ENCODE measurements at places on chromosomes 3 and 15.
A peak's percentile ranks its signal among the peaks of the same experiment; 100 is the strongest.

DNA sequence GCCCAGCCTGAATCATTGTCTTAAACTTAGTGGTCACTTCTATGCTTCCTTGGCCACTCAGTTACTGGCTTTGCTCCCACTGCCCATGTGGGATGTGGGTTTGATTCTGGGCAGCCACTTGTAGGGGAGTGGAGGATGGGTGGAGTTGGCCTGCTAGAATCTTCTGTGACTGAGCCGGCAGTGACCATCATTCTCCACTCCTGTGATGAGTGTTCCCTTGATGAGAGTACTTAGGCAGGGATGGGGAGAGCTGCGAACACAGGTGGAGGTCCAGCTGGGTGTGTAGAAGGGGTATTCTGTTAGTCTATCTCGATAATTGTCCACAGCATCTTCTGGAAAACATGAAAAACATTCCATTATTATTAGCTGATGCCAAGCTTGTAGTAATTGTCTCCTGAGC lies 8.0 kb downstream of the TM6SF1 start:
- no peak for DNase-seq

DNA sequence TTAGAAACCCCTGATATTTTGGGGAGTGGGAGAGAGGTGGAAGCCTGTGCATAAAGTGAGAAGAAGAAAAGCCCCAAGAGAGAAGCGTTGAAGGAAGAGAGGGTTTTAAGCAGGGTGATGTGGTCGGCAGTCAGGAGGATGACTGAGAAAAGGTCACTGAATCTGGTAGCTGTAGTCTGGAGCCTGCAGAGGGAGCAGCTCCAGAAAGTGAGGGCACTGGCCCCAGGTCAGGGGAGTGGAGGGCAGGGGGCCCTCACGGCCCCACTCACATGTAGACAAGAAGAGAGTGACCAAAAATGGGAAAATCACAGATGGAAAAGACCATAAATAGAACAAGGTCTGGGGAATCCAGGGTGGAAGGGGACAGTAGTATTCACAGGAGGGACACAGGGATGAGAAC lies 105.5 kb downstream of the RYK start:
- DNase-seq = no peak

- DNase-seq = no peak
Observed at GRCh38 chr15:100515758-100516157, 13.0 kb downstream of the CERS3 start.

- DNase-seq = no peak
Observed at GRCh38 chr3:171013822-171014748, 12.4 kb downstream of the SLC2A2 start.

DNA sequence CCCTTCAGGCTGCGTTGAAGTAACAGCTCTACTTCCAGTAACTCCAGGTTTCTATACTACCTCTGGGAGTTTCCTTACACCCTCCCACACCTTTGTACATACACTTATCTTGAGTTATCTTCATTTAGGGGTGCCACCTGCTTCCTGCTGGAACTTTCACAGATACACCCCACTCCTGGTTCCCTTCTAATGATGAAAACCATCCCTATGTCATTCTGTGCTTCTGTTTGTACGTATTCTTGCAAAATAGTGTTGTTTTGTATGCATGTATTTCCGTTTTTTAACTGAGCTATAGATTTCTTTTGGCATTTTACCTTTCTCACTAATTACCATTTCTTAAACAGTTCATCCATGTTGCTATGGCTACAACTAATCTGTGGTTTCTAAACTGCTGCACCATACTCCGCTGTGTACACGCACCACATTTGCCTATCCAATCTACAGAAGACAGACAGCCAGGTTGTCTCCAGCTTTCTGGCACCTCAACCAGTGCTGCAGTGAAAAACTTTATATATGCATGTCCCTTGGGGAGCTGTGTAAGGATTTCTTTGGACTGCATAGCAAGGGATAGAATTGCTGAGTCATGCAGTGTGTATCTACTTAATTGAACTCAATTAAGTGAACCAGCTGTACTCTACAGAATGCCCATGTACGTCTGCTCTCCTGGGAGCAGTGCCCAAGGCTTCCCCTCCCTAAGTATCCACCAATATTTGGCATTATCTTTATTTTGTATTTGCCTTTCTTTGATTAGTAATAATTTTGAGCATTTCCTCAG lies 61.4 kb upstream of the ST8SIA2 start:
- DNase-seq = no peak

DNA sequence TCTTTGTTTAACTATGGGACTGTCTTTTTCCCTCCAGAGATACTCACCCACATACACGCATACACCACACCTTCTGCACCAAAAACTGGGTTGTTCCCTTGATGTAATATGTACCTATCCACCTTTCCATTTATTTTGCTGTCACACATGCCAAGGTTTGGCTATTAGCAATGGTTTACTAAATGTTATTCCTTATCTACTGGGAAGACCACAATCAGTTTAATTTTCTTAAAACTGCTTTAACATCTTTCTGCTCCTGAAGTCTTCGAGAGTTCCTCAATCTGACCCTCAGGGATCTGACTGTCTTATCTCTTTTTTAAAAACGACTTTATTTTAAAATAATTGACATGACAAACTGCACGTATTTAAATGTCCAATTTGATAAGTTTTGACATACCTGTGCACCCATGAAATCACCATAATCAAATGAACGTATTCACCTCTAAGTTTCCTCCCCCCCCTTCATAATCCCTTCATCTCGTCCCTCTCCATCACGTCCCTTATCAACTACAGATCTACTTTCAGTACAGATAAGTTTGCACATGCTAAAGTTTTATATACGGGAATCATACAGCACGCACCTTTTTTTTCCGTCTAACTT lies 805 bp upstream of the TRPM7 start:
- no peak for DNase-seq

GRCh38 chr15:61243983-61244593 lies 15.0 kb upstream of the RORA start:
- no peak for DNase-seq

- DNase-seq = no peak
Observed at GRCh38 chr3:172629470-172629869, 81.4 kb downstream of the NCEH1 start.

DNA sequence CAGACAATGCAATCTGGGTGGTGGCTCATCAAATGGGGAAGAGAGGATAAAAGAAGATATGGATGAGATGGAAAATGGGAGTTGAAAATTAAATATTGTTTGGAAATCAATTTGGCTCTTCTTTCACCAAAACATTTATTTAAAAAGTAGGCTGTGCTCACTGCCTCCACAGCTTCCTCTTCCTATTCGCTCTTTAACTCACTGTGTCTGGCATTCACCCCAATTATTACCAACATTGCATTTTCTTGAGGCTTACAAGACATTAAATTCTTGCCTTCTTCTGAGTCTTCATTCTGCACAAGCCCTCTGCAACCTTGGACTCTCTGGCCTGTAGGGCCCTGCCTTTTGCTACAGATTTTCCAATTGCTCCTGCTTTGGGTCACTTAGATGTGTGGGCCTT lies 52.9 kb upstream of the TSPAN3 start:
- no peak for DNase-seq

- peak; percentile 51 for DNase-seq
Observed at GRCh38 chr3:173732237-173732636, 334.7 kb downstream of the NLGN1 start.

GRCh38 chr15:31397851-31398661 lies 71.4 kb downstream of the KLF13 start:
- no peak for DNase-seq

DNA sequence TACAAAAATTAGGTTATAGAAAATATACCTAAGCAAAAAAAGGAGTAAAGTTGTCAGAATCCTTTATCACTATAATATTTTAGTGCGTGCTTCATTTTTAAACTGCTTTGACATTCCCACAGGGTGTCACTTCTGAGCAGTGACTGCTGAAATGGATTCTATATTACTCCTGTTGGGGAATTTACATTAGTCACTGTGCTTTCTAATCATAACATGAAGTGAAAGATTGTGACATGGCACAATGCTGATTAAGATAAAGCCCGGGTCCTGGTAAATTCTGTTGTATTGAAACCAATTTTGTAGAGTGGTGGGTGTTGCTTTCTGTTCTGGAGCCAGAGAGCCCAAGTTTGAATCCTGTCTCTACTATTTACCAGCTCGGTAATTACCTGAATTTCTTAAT lies 36.4 kb upstream of the EHHADH start:
- DNase-seq = no peak

DNA sequence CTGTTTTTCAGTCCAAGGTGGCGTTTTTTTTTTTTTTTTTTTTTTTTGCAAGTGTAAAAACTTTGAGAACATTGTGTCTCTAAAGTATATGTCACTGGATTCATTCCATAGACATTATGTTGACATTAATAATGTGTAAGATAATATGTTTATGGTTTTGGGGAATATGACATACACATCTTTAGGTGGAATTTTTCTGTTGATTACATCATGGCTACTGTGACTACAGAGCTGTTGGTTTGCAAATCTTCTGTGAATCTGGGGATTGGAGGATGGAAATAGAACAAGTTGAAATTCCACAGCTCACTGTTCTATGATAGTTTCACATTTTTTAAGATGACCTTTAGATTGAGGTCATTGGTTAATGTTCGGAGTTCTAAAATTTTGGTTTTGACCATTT lies 24.4 kb upstream of the PLSCR2 start:
- DNase-seq = no peak

- DNase-seq = no peak
Observed at GRCh38 chr3:17232442-17232841, 347.7 kb downstream of the PLCL2 start.

GRCh38 chr3:132432639-132433038 lies 15.3 kb downstream of the DNAJC13 start:
- DNase-seq = no peak

DNA sequence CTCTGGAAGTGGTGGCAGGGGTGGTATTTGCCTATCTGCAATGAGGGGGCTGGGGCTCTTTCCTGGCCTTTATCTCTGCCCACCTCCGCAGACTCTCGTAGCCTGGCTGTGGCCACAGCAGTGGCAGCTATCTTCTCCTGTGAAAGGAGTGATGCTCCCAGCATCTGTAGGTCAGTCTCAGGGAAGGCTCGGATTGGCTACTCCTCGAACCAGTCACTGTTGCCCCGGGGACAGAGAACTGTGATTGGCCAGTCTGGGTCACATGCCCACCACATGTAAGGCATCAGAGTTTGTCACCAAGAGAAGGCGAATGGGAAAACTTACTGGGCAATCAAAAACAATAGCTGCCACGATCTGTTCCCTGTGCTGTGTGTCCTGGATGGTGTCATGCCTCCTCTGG lies 30.1 kb upstream of the FGD5 start:
- DNase-seq = no peak

Measured in head of caudate nucleus (tissue), 42 donors.